Spleen (tissue), 13 donors: ENCODE measurements at places on chromosomes 5 and 9. TPM values are rescaled to one million over a fixed set of nuclear protein-coding genes. Genes with fewer than 3 reads are reported as not detected.

Gene EXOSC2
- polyA plus RNA-seq, result 17.2 TPM

DNA sequence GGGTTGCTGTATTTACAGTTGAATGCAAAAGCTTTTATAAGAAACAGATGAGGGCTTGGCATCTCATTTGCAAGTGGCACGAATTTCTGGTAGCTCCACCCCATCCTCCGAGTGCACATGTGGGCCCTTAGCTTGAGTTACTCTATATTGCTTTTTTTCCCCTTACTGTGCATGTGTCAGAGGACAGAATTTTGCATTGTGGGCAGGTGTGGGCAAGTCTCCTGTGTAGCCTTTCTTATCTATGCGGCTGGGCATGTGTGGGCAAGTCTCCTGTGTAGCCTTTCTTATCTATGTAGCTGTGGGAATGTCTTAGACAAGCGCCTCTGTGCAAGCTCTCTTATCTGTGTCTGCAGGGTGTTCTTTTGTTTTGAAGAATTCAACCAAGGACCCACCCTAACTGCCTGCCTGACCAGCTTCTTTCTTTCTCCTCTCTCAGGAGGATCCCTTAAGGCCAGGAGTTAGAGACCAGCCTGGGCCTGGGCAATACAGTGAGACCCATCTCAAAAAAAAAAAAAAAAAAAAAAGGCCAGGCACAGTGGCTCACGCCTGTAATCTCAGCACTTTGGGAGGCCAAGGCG, 34.1 kb upstream of the SIL1 start:
- DNase-seq, result peak; percentile 6
- no peaks in the 10 kb centered on the region for H3K27me3 ChIP-seq
- H3K4me1 ChIP-seq, result no peaks in the 10 kb centered on the region
- H3K27ac ChIP-seq, result no peak overlapping the region

DNA sequence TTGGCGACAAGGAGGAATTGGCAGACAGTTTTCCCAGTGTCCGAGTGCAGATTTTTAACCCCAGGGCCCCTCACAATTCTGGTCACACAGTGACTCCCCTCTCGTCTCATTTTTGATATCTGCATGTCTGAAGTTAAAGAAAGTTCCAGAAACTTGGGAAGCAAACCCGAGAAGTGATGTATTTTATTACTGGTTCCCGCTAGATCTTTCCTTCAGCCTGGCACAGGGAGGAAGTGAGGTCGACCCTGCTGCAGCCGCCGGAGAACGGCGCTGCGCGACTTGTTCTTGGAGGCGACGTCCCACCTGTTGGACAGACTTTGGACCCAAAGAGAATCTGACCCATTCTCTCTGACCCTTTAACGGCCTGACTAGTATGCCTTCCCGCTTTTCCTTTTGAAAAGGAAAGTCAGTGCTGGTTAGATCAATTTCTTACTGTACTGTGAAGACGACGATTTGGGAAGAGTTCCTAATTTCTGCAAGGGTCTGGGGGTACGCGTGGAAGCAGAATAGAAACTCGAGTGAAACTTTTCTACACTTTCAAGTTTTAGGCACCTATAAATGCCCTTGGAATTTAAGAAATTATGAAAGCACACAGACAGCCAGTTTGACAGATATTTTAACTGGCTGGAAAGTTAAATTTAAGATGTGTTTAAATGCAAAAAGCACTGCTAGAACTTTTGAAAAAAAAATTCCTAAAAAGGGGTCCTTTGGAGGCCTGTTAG, 744 bp downstream of the OTULIN start:
- no peaks in the 10 kb centered on the region for H3K36me3 ChIP-seq
- peaks cover 69% of the 10 kb centered on the region for H3K4me1 ChIP-seq
- peak overlapping the region; percentile 98 for H3K27ac ChIP-seq
- no peaks in the 10 kb centered on the region for H3K27me3 ChIP-seq

Gene ACTL7A
- polyA plus RNA-seq, result not detected

GRCh38 chr5:55416306-55416705, 108.5 kb downstream of the MTREX start:
- H3K27ac ChIP-seq, result no peak overlapping the region
- peaks cover 5% of the 10 kb centered on the region for H3K4me1 ChIP-seq
- DNase-seq, result no peak
- peaks cover 47% of the 10 kb centered on the region for H3K36me3 ChIP-seq
- H3K4me3 ChIP-seq, result no peak overlapping the region

Gene DAB2IP
- polyA plus RNA-seq, result 5.0 TPM

Gene CBY3
- not detected for polyA plus RNA-seq

GRCh38 chr5:131684595-131684994, 49.6 kb upstream of the RAPGEF6 start:
- H3K27ac ChIP-seq, result no peak overlapping the region
- H3K36me3 ChIP-seq, result no peaks in the 10 kb centered on the region
- H3K4me1 ChIP-seq, result peaks cover 19% of the 10 kb centered on the region
- H3K4me3 ChIP-seq, result no peak overlapping the region
- H3K27me3 ChIP-seq, result no peaks in the 10 kb centered on the region
- no peak for DNase-seq

DNA sequence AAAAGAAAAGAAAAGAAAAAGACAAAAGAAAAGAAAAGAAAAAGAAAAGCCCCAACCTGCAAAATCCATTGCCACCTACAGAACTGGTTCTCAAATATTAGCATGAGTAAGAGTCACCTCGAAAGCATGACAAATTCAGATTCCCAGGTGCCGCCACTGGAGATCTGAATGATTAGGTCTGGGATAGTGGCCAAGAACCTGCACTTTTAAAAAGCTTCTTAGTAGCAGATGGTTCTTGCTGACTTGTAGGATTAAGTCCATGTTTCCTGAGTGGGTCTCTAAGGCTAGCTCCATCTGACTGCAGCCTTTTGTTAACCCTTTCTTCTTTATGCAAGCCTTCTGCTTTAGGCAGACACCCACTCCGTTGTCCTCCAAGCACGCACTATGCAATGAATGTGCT, 178.5 kb upstream of the CDH18 start:
- H3K27me3 ChIP-seq, result no peaks in the 10 kb centered on the region
- no peaks in the 10 kb centered on the region for H3K4me1 ChIP-seq
- no peak for DNase-seq
- no peak overlapping the region for H3K4me3 ChIP-seq
- no peak overlapping the region for H3K27ac ChIP-seq

DNA sequence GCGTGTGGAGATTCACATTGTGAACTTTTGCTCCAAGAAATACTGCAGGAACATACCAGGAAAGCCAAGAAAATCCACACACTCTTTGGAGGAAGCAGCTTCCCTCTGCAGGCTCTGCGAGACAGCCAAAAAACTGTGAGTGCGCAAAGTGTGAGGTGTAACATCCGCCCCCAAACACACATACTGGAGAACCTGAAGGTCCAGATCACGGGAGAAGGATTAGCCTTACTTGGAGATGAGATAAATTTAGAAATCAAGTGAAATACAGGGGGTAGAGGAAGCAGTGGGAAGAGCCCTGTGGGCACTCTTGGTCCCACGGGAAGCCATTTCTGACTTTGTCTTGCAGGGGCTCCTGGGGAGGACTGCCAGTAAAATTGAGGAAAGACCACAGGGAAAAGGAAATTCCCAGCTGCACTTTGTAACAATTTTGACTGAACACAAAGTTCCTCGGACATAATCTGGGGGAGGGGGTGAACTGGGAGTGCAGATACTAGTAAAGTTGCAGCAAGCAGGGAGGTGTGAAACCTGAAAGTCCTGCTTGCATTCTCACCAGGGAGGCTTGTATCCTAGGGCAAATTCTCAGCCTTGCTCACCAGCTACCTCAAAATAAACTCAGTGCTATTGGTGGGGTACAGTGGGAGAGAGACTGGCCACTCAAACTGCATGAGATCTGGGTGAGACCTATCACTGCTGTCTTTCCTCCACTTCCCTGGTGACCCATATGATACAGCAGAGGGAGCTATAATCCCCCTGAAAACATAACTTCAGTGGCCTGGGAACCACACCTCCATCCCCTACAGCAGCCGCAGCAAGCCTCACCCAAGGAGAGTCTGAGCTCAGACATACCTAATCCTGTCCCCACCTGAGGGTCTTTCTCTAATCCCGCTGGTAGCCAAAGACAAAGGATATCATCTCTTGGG, 109.1 kb downstream of the ALDH1A1 start:
- no peaks in the 10 kb centered on the region for H3K4me1 ChIP-seq
- no peaks in the 10 kb centered on the region for H3K27me3 ChIP-seq
- H3K4me3 ChIP-seq, result no peak overlapping the region
- H3K36me3 ChIP-seq, result no peaks in the 10 kb centered on the region

Gene DNAJC25
- polyA plus RNA-seq, result 3.4 TPM

DNA sequence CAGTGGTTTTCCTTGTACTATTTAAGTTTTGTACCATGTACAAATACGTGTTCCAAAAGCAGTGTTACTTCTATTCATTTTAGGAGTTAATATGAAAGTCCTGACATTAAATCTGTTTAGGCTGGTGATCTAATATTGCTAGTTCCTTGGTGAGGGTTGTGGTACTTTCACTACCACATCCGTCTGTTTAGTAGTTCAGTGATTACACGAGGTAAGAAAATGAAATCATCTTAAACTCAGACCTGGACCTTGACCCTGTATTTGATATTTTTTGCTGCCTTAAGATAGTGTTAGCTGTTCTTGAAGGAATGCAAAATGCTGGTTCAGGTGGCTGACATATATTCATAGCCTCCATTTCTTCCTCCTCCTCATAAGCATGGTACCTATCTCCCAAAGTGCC, 50.3 kb downstream of the MTAP start:
- H3K4me3 ChIP-seq, result no peak overlapping the region
- peaks cover 28% of the 10 kb centered on the region for H3K36me3 ChIP-seq
- no peaks in the 10 kb centered on the region for H3K4me1 ChIP-seq

Gene COL15A1
- polyA plus RNA-seq, result 1.1 TPM

Gene PCDHA12
- 0.06 TPM for polyA plus RNA-seq

DNA sequence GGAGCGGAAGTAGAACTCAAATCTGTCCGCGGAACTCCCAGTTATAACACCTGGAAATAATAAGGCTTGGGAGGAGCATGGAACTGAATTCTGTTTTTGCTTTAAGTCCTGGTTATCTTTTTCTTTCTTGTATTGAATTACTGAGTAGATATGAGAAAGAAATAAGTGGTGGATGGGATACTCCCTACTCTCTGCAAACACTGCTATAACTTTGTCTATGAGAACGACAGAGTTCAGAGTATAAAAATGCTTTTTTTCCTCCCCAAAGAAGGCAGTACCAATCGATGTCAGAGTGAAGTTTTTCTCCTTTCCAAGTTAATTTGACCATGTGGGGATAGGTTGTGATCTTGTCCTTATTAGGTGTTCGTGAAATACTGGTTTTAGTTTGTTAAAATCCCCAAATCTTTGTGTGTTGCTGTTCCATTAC, 1.2 kb downstream of the RIC1 start:
- peak overlapping the region; percentile 99 for H3K27ac ChIP-seq
- H3K4me3 ChIP-seq, result peak overlapping the region; percentile 76
- H3K27me3 ChIP-seq, result no peaks in the 10 kb centered on the region

Gene NMUR2
- not detected for polyA plus RNA-seq

DNA sequence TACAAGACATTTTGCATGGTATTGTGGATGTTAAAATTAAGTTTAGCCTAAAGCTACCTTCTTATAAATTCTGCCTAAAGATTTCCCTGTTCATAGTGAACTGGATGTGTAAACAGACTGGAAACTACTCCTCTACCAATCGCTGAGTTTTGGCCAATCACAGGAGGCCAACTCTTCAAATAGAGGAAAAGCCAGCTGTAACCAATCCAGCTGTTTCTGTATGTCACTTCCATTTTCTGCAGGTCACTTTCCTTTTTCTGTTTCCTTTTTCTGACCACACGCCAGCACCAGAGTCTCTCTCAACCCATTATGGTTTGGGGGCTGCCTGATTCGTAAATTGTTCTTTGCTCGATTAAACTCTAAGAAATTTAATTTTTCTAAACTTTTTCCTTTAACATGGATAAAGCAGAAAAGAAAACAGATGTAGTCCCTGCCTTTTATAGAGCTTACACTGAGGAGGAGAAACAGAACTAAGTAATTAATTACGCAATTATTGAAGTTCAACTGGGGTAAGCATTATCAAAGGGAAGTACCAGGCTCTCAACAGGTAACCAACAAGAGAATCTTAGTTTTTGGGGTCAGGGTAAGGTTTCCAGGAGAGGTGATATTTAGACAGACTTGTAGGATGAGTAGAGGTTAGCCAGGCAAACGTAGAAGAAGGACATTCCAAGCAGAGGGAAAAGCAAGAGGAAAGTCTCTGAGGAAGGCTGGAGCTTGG, 27.7 kb downstream of the RANBP3L start:
- H3K4me1 ChIP-seq, result no peaks in the 10 kb centered on the region
- H3K27me3 ChIP-seq, result no peaks in the 10 kb centered on the region
- H3K4me3 ChIP-seq, result no peak overlapping the region
- H3K36me3 ChIP-seq, result no peaks in the 10 kb centered on the region
- no peak for DNase-seq

GRCh38 chr5:172733131-172733973, 37.6 kb downstream of the DUSP1 start:
- no peak overlapping the region for H3K4me3 ChIP-seq
- no peaks in the 10 kb centered on the region for H3K36me3 ChIP-seq
- no peaks in the 10 kb centered on the region for H3K27me3 ChIP-seq
- peak overlapping the region; percentile 77 for H3K27ac ChIP-seq
- DNase-seq, result no peak

Gene BTNL8
- polyA plus RNA-seq, result 0.42 TPM

Gene F2R
- 4.7 TPM for polyA plus RNA-seq

DNA sequence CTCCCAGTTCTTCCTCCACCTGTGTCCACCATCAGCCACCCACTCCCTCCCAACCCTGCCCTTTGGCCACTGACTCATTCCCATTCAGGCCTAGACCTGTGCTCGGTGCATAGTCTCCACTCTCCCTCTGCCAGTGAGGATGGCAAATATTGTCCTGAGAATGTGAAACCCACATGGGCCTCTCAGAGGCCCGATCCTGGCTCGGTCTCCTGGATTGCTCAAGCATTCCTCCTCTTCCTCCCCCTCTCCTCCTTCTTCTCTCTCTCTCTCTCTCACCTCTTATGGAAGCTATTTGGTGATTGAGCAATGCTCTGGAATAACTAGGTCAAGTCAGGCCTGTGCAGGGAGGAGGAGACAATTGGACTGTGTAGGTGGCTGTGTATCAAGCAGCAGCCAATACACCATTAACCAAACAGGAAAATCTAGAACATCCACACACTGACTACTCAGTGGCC, 99.9 kb downstream of the KLF4 start:
- no peak overlapping the region for H3K27ac ChIP-seq
- H3K36me3 ChIP-seq, result no peaks in the 10 kb centered on the region

DNA sequence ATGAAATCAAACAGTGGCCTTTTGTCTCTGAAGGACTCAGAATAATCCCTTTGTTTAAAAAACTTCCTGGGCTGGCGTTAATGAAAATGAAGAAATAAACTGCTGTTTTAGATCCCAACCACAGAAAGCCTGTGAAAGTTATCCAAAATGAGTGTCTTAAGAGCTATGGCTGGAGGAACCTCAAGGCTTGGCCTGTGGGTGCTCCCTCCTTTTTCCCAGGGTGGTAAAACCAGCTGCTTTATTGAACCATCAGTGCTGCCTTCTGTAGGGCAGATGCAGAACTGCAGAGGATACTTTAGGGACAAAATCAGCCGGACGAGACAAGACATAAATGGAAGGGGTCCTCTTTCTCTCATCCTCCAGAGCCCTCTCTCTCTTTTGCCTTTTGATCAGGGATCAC, 100.9 kb downstream of the SMARCA2 start:
- H3K4me1 ChIP-seq, result no peaks in the 10 kb centered on the region
- H3K27ac ChIP-seq, result no peak overlapping the region
- H3K36me3 ChIP-seq, result peaks cover 53% of the 10 kb centered on the region
- no peak for DNase-seq
- no peak overlapping the region for H3K4me3 ChIP-seq

GRCh38 chr5:73955271-73955846, 329.4 kb downstream of the ARHGEF28 start:
- DNase-seq, result no peak
- no peaks in the 10 kb centered on the region for H3K36me3 ChIP-seq
- H3K27ac ChIP-seq, result no peak overlapping the region
- no peaks in the 10 kb centered on the region for H3K4me1 ChIP-seq
- no peak overlapping the region for H3K4me3 ChIP-seq
